ENCODE measurements at places on chromosomes 1 and 21.

- DNase-seq, result no peak
Measured at GRCh38 chr21:39184050-39184980, 1.1 kb upstream of the PSMG1 start.

GRCh38 chr1:20114021-20114648 lies 5.2 kb downstream of the PLA2G2D start:
- no peak for DNase-seq

DNA sequence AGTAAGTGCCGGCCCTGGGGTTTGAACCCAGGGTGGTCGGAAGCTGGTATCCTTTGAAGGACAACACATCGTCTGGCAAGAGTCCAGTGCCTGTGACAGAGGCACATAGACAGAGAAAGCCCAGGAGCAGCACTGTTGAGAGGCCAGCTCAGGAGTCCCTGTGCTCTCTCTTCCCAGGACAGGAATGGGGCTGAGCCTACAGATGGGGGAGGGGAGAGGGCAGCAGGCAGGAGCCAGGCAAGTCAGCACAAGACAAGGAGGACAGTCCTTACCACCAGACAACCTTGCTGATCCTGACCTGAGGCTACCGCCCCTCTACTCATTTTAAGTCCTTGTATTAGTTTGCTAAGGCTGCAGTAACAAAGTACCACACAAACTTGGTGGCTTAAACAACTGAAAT lies 27.7 kb upstream of the SYT6 start:
- no peak for DNase-seq

DNA sequence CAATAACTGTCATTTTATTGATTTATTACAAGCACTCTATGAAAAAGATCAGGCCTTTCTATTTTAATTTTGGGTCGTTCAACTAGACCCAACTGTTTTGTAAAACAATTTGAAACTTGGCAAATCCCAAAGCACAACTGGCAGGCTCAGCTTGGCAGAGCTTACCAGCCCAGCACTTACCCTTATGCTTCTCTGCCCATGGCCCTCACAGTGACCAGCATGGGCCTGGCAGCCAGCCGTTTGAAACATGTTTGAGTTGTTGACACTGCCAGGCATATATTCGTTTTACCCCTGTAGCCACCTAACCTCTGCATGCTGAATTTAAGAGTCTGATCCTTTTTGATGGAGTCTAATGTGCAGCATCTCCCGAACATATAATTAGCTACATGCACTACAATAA lies 796.7 kb upstream of the ADGRL2 start:
- DNase-seq, result no peak

All from NCI-H524 treated with DMSO at 0.1 percent for 48 hours (cell line).